Diencephalon (tissue), 1 donor: ENCODE measurements at places on chromosomes 2 and 18. TPM values are rescaled to one million over a fixed set of nuclear protein-coding genes. Genes with fewer than 3 reads are reported as not detected.

GRP gene
- total RNA-seq = 1.8 TPM

NEUROD1 gene
- total RNA-seq = 0.69 TPM

HNMT gene
- 43.6 TPM for total RNA-seq

SCN2A gene
- 252 TPM for total RNA-seq

GAD1 gene
- 163 TPM for total RNA-seq
